ENCODE measurements at places on chromosomes 11 and 22.

- no peak for DNase-seq
Measured at GRCh38 chr22:18088825-18089568, 11.2 kb downstream of the PEX26 start.

- DNase-seq: no peak
Measured at GRCh38 chr11:70333261-70333660, 62.8 kb downstream of the PPFIA1 start.

DNA sequence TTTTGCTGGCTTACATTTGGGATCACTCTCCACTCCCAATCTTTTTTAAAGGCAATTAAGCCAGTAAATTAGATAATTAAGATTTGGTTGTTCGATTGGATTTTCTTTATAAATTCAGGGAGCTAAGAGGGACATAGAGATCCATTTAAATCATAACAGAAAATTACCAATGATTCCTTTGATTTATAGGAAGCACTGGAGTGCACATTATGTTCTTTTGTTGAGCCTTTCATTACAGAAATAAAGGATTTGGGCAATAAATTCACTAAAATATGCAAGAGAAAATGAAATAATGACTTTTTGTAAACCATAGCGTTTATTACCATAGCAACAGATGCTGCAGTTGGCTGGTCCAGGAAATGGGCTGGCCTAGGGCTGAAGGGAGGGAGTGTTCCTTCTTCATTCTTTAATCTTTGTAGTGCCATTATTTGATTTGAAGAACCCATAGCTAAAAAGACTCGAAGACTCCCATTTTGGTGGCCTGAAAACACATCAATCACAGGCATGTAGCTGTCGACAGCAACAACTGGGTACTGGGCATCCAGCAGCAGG lies 73.0 kb downstream of the C2CD3 start:
- DNase-seq: no peak

DNA sequence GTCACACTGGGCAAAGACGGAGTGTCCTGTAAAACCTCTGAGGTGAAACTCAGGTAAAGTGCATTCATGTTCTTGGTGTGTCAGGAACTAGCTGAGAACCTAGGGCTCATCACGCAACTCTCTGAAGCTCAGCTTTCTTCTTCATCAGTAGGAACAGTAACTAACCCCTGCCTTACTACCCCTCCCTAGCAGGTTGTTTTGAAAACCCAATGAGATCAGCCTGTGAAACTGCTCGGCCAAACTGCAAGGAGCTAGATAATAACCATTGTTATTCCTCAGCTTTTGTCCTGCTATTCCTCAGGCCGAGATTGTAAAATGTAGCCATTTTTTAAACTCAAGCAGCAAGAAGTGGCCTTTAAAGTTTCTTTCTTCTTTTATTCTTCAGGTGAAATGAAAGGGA lies 9.8 kb upstream of the FJX1 start:
- no peak for DNase-seq

GRCh38 chr11:18280438-18281045 lies 14.5 kb downstream of the SAA1 start:
- DNase-seq: no peak

DNA sequence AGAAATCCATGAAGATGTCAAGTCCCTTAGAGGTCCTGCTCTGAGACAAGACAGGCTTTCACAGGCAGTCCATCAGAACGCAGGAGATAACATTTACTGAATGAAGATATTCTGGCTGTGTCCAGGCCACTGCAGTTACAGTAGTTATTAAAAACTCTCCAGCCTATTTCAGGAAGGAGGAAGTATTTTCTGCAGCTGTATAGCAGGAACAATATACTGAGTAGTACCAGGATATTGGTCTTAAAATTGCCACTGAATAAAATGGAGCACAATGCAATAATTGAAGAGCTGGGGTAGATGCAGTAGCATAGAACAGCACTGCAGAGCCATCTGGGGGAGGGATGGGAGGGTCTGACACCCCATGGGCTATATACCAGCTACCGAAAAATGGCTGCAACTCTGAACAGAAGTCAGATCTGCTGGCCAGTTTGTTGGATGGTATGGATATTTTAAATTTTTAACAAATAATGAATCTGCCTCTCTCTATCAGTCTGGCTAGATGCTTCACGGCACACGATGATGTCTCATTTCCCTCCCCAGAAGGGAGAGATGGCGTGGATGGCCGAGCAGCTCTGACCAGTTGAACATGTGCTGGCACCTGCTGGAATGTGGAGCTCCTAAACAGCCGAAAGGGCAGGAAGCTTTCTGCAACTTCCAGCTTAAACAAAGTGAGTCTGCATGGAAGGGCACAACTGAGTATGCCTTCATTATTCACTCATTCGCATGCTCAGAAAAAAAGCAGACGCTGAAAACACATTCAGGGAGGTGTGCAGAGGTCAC lies 342.1 kb upstream of the SYN3 start:
- no peak for DNase-seq

- DNase-seq: no peak
Measured at GRCh38 chr22:39990686-39991085, 4.1 kb upstream of the FAM83F start.

GRCh38 chr11:441418-442274 lies at the start of gene ANO9:
TSS of gene ANO9 (minus strand) at chr11:442011. CDS start at chr11:441926, 85 bp downstream.
- peak; percentile 65 for DNase-seq

DNA sequence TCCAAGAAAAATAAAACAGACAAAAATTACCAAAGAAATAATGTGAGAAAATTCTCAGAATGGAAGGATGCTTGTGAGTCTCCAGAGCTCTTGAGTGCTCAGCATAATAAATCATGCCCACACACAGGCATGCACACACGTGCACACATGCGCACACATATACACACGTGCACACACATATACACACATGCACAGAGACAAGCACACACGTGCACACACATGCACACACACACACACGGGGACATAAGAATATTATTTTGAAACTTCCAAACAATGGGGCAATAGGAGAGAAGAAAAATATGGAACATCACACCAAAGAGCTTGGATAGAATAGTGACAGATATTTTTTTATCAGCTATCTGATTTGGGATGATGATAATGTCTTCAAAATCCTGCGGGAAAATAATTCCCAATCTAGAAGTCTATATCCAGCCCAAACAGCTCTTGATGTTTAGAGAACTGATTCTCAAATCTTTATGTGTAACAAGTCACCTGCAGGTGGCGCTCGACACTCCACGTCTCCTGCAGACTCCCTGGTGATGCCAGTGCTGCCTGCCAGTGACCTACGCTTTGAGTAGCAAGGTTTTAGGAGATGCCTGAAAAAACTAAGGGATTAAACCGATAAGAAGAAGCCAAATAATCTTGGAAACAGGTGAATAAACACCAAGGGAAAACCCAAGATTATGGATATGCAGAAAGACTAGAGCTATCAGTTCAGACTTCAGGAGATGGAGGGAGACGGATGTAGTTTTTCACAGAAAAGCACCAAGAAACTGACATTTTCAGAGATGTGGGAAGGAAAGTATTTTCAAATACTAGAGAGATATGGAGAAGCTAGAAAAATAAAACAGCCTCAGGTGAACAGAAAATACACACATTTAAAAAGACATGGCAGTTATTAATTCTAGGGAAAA lies 743.6 kb downstream of the ETS1 start:
- DNase-seq: peak; percentile 17

DNA sequence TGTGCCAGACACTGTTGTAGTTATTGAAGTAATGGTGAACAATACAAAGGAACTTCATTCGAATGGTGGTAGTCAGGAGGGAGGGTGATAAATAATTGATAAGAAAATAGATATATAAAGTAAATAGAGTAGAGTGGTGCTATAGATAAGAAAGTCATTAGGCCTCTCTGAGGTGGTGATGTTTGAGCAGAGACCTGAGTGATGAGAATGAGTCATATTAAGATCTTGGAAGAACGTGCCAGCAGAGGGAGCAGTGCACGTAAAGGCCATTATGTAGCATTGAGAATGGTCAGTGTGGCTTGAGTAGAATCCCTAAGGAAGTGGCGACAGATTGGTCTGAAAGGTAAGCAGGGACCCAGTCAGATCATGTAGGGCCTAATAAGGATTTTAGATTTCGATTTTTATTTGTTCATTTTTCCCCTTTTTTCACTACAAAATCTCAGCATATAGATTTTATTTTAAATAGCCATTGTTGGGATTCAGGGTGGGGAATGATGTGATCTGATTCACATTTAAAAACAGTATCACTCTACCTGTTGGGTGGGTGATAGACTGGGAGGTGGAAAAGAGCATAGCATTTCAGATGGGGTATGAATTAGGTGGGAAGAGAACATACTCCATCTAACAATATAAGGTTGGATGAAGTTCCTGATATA lies 44.7 kb downstream of the CCDC90B start:
- no peak for DNase-seq

GRCh38 chr22:29737251-29738117 lies 17.7 kb downstream of the CABP7 start:
- DNase-seq: no peak

- no peak for DNase-seq
Measured at GRCh38 chr11:34447044-34447443, 8.3 kb downstream of the CAT start.

DNA sequence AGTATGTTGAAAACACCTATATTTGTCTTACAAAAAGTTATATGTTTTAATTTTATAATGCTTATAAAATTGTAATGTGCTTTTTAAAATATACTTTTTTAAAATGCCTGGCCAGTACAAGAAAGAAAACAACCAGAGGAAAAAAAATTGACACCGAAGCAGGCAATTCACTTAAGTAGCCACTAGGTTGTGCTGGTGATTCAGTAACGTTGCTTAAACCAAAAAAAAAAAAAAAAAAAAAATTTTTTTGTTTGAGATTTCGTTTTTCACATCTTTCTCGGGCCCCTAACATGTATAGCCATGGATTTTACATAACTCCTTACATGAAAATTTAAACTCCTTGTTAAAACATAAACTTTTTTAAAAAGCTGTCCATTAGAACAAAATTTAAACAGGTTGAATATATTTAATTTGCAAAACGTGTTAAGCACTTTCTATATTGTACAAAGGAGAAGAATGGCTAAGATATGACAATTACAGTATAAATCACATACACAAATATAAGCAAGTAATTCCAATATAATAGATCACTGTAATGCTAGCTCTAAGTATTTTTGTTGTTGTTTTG lies 9.2 kb downstream of the OR8B4 start:
- no peak for DNase-seq

- no peak for DNase-seq
Measured at GRCh38 chr22:49363526-49364230, 464.0 kb downstream of the BRD1 start.

GRCh38 chr11:11806586-11806985 lies 35.2 kb upstream of the USP47 start:
- DNase-seq: no peak

DNA sequence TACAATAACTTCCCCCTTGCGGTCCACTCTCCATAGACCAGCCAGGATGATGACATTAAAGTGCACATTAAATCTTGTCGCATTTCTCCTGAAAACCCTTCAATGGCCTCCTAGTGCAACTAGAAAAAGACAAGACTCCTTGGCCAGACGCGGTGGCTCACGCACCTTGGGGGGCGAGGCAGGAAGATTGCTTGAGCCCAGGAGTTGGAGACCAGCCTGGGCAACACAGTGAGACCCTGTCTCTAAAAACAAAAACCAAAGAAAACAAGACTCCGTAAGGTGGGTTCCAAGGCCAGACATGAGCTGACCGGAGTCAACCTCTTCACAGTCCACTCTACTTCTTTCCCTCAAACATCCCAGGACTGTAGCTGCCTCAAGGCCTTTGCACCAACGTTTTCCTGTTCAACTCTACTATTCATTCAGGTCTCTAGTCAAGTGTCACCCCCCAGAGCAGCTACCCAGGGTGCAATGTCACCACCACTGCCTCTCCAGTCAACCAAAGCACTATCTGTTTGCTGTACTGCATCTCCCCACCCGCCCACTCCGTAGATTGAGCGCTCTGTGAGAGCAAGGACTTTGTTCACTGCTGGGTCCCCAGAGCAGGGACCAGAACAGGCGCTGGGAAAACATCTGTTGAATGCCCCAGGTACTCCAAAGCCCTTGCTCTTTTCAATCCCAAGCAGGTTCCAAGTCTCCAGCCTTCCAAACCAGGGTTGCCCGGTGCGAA lies 739 bp downstream of the ZMAT5 start:
- DNase-seq: no peak

GRCh38 chr11:75431533-75432525 lies 1.2 kb downstream of the KLHL35 start:
- no peak for DNase-seq

DNA sequence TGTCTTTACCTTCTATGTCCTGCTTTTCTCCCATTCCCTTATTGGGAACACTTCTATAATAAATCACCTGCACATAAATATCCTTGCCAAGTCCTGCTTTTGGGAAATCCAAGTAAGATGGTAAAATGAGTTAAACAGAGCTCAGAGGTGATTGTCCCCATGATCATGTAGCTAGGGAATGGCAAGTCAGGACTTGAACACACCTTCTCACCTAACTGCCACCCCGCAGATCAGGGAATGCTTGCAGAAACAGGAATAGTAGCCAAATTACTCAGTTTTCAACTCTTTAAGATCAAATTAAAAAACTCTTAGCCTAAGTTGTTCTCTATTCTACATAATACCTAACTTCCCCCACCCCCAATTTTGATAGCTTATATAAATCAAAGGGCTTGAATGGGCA lies 16.0 kb downstream of the OOSP3 start:
- DNase-seq: no peak

DNA sequence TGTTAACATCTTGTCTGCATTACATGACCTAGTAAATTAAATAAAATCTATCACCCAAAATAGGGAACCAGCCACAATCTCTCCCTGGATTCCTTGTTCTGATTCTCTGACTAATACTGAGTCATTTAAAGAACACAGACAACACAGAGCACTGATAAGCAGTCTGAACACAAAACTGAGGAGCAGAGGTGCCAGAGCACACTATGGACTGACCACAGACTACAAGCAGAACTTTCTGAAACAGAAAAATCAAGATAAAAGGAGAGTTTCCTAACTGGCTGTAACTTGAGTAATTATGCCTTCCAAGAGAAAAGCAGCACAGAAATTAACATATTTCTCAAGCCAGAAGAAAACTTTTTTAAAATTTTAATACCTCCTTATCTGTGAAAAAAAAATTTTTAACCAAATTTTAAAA lies 128.8 kb downstream of the SGSM3 start:
- no peak for DNase-seq

- DNase-seq: no peak
Measured at GRCh38 chr11:36098853-36099375, 155.1 kb downstream of the LDLRAD3 start.

DNA sequence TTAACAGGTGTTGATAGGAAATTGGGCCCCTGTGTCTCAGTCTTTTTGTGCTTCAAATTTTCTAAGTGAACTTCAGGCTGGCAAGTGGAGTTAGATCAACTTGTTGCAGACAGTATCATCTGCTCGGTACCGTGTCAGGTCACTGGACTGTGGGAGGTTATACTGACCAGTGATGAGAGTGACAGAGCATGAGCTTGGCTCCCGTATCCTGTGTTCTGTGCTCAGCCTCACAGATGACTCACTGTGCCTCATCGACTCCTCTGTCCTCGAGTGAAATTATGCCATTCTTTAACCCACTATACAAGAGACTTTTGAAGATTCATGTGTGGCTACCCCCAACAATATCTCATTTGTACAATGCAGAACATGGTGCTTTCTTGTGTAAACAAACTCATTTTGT lies 7.9 kb downstream of the GRAP2 start:
- no peak for DNase-seq

GRCh38 chr11:6734616-6735015 lies 37.2 kb downstream of the OR2AG2 start:
- no peak for DNase-seq

Data from T-helper 17 cell (primary cell).